ENCODE measurements at places on chromosomes 2 and 18.

- no peak for DNase-seq
Measured at GRCh38 chr2:103792042-103792441, 1030.2 kb downstream of the TMEM182 start.

DNA sequence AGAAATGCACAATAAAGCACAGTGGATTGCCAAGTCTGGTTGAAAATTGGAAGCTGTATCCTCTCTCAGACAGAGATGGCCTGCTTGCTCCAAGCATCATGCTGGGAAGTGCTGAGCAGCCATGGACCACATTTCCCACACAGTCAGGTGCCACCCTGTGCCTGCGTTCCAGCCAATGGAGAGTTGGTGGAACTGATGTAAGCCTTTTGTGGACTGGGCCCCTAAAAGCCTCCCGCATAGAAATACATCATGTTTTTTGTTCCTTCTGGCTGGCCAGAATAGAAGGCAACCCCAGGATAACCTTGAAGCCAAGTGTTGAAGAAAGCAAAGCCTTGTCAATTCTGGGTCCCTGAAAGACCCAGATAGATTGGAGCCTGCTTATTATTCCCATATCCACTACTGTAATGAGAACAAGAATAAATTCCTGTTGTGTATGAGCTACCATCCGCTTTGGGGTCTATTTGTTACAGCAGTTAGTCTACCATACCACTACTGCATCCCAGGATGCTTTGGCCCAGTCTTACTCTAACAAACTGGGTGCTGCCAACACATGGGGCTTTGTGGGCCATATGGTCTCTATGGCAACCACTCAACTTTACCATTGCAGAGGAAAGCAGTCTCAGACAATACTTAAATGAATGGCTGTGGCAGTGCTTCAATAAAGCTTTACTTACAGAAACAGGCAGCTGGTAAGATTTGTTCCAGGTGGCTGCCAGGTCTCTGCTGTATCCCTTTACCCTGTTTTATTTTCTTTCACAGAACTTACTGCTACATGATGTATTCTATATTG lies 65.4 kb downstream of the POLE4 start:
- no peak for DNase-seq

GRCh38 chr2:191051825-191052778 lies 38.1 kb upstream of the STAT1 start:
- DNase-seq, result no peak

GRCh38 chr2:72864500-72864899 lies 22.7 kb upstream of the SPR start:
- DNase-seq, result peak; percentile 11

DNA sequence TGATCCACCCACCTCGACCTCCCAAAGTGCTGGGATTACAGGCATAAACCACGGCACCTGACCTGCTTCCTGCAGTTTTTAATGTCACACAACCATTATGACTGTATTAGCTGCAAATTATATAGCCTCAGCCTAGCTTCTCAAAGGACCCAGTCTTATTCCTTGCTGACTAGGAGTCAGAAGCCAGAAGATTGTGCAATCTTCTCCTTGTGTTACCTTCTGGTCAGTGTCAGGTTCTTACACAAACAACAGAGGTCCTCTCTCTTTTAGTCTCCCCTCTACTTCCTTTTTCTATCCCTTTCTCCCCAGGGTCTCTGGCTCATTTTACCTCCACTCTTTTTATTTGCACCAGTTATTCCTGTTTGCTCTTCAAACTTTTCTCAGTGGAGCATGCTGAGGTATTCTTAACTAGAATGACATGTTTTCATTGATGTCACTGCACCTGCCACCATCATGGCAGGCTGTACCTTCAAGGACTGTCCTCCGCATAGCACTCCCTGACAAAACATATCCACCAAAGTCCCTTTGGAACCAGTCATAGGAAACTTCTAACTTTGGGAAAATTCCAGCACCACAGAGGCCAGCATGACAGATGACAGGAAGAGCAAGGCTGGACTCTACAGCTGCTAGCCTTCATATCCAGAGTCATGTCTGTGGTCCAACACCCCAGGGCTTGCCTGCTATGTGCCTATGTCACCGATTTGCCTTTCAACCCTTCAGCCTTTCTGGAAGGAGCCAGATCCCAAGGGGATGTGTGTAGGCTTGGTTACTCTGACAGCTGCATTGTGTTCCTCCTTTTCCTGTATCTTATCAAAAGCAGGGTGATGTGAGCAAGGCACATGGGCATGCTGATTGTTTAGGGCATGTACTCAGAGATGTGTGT lies 45.2 kb upstream of the EPC2 start:
- DNase-seq, result no peak

GRCh38 chr2:393711-394696 lies 106.1 kb upstream of the ALKAL2 start:
- peak; percentile 1 for DNase-seq

GRCh38 chr2:147641651-147642050 lies 203.2 kb upstream of the ACVR2A start:
- no peak for DNase-seq

GRCh38 chr2:197838579-197838978 lies 34.2 kb downstream of the PLCL1 start:
- no peak for DNase-seq

DNA sequence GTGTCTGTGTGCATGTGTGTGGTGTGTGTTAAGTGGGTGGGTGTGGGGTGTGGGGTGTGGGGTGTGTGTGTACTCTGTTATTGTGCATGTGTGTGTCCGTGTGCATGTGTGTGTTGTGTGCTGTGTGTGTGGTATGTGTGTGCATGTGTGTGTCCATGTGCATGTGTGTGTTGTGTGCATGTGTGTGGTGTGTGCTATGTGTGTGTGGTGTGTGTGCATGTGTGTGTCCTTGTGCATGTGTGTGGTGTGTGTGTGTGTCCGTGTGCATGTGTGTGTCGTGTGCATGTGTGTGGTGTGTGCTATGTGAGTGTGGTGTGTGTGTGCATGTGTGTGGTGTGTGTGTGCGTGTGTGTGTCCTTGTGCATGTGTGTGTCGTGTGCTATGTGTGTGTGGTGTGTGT lies 6.9 kb upstream of the OTOS start:
- no peak for DNase-seq

GRCh38 chr2:181258720-181259119 lies 198.5 kb upstream of the ITGA4 start:
- peak; percentile 95 for DNase-seq

- no peak for DNase-seq
Measured at GRCh38 chr2:12412898-12413305, 303.8 kb upstream of the TRIB2 start.

- DNase-seq, result no peak
Measured at GRCh38 chr2:54681416-54681815, 42.0 kb upstream of the EML6 start.

DNA sequence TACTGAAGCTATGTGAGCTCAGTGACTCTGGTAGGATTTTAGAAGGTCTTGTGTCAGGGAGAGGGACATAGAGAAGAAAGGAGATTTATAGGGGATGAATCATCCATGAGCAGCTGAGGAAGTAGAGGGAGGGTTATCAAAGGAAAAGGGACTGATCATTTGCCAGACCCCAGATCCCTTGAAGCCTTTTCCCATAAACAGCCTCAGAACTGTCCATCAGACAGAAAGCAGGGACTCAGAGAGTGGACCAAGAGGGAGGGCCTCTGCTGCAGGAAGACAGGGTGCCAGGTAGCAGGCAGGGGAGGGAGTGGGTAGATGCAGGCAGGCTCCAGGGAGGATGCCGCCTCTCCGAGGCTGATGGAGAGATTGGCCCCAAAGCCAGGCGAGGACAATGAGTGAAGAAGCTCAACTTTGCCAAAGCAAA lies 133.9 kb downstream of the TNS1 start:
- peak; percentile 28 for DNase-seq

DNA sequence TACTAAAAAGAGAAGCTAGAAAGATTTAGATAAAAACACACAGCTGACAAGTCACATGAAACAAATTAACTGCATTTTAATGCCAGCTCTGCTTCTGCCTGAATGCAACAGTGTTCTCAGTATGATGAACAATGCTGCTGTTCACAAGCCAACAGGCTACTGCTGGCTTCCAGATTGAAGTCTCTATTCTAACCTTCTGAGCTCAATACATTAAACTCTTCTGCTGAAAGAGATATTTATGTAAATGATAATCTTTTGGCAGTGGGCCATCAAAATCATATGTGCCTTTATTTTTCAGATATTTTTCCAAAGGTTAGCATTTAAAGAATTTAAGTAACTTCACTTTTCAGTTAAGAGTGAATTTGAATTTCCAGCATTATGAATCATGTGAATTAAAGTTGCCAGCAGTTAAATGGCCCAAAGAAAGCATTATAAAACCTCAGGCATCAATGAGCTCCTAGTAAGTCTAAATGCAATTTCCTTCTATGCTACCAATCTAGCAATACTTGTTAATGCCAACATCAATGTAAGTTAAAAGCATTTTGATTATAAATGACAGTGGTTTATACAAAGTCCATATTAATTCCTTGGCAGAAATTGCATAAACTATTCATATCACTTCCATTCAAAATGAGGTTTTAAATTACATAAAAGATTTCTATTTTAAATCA lies 72.4 kb downstream of the ID2 start:
- no peak for DNase-seq

DNA sequence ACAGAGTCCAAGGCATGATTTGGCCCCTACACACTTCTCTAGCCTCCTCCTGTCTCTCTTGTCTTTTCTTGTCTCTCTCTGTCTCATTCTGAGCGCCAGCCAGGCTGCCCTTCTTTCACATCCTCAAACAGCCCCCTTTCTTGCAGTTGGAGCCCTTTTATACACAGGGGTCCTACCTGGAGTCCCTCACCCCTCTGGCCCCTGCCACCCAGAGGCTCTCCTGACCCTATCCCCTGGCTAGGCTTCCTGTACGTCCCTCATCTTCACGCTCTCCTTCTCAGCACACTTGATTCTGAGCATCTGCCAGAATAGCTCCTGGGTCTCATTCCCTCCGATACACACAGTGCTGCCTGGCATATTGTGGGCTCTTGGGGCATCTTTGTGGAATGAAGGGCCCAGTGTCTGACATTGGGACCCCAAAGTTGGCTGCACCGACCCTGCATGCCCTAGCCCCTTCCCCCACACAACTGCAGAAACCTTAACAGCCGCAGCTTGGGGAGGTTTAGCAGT lies 261.9 kb downstream of the DYSF start:
- DNase-seq, result no peak

GRCh38 chr2:68309426-68309825 lies 10.3 kb downstream of the CNRIP1 start:
- no peak for DNase-seq

- DNase-seq, result no peak
Measured at GRCh38 chr2:205848601-205849000, 166.3 kb downstream of the NRP2 start.

DNA sequence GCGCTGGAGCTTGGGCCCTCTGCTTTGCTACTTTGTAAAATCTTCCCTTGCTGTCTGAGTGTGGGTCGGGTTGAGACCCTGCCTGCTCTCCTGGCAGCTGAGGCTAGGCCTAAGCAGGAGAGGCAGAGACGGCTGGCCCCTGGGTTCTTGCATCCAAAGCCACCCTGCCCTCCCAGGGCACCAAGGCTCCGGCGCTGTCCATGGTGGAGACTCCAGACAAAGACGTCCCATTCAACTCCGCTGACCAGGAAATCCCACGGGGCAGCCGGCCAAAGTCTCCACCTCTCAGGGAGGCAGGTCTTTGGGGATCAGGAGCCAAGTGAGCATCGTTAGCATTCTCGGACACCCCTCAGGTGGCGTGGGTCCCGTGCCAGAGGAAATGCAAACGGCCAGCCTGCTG lies 2.6 kb upstream of the PRLH start:
- DNase-seq, result no peak

DNA sequence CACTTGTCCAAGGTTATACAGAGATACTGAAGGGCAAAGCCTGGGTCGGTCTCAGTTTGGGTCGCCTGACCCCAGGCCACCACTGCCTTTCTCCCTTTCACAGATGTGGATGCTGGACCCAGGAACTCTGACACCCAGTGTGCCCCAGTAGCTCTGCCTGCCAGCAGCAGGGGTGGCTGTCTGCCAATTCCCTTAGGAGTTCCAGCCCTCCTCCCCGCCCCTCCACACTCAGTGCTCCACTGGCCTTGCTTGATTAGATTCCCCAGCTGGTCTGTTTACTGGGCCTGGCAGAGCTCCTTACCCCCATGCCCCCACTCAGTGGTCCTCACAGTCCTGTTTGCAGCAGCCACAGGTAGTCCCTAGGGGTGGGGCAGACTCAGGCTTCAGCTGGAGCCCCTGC lies 75.5 kb downstream of the NPAS2 start:
- no peak for DNase-seq

DNA sequence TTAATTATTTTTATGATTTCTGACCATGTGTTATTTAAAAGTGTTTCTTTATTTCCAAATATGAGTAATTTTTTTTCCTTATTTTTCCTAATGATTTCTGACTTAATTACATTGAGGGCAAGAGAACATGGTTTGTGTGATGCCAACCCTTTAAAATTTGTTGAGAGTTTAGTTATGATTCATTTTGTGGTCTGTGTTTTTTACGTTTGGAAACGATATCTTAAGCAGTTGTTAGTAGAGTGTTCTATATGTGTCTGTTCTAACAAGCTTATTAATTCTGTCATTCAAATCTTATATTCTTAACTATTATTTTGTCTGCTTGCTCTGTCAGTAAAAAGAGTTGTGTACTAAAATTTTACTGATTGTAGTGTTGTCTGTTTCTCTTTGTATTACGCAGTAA lies 15.0 kb downstream of the NAB1 start:
- no peak for DNase-seq

DNA sequence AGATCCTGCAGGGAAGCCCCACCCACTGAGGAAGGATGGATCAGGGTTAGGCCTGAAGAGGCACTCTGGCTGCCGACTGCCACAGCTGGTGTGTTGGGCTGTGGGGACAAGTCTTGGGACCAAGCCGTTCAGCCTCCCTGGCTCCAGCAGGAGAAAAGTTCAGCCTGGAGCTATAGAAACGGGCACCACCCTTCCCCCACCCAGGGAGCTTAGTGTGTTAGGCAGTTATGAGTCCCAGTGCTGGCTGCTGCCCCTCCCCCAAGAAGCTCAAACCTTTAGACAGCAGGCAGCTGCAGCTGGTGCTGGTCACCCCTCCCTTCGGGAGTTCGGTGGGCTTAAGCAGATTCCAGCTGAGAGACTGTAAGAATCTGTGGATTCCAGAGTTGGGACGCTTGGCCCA lies 447.1 kb upstream of the HS6ST1 start:
- DNase-seq, result no peak

- DNase-seq, result no peak
Measured at GRCh38 chr2:224359569-224359968, 42.3 kb downstream of the FAM124B start.

GRCh38 chr2:105917226-105917625 lies 172.5 kb downstream of the NCK2 start:
- no peak for DNase-seq

DNA sequence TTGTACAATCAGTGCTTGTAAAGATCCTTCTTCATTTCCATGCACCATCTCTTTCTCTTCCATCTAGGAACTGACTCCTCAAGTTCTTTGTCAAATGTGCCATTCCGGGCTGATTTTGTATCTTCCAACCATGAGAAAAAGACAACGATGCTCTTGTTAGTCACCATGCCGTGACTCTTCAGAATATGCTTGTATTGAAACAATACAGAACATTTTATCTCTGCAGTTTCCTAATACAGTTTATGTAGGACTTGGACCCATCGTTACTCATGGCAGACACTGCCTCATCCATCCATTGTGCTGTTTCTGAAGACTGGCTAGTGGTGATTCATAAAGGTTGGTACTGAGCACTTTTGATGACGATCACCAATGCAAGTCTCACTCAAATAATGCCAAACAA lies 283.2 kb downstream of the KCNS3 start:
- no peak for DNase-seq
